Tongue (tissue), 3 donors: ENCODE measurements at places on chromosomes 2 and 18. TPM values are rescaled to one million over a fixed set of nuclear protein-coding genes. Genes with fewer than 3 reads are reported as not detected.

GRCh38 chr18:10239103-10239502 is 215.3 kb upstream of the APCDD1 start:
- peak; percentile 74 for DNase-seq

GRCh38 chr2:198873503-198874471 is 584.0 kb downstream of the SATB2 start:
- DNase-seq = no peak

DNA sequence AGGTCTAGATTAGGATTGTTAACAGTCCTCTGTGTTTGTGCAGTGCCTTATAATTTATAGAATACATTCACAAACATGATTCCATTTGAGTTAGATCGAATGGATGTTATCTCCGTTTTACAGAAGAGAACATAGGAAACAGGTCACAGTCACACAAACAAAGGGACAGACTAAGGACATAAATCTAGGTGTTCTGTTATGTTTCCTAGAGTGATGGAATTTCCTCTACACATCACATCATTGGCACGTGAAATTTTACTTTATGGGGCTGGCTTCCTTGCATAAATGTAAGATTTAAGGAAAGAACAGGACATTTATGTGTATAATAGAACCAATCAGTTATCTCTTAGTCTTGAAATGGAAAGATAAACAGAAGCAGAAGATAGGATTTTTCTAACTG is 6.4 kb downstream of the TRIM54 start:
- DNase-seq = no peak

DNA sequence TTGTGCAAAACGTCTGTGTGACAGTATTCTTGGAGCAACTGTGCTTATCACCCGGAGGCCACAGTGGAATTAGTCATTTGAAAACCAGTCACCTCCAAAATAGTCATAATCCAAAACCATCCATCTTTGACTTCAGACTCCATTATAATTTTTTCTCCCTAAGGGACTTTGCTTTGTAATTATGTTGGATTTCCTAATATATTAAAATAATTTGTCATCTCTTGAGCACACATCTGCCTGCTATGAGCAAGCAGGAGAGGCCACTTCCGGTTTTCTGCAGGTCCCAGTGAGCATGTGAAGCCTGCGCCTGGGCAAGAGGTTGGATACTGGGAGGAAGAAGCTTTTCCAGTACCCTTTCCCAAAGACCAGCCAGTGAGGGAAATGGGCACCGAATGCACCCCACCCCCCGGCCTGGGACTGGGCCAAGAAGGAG is 57.7 kb downstream of the ODC1 start:
- DNase-seq = no peak

DNA sequence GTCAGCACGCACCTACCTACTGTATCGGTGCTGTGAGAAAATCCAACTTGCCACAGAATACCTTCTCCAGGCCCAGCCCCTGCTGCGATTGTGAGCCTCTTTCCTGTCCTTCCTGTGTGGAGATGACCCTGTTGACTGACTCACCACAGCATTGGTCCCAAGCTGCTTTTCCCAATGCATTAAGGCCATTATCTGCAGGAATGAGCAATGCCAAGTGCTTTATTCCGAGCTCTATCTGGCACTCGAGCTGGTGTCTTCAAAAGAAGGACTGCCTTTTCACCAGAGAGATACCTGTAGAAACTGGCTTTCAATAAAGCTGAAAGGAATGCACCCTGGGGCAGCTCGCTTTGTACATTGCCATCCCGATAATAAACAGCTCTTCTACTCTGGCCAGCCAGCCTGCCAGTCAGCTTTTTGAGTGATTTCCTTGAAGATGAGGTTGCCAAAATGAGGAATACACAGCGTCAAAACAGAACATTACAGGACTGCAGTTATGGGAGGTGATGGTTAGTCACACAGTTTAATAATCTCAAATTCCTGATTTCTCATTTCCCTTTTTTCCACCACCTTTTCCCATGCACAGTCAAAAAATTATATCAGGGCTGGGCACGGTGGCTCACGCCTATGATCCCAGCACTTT is 8.3 kb upstream of the RNF103 start:
- peak; percentile 9 for DNase-seq

DNA sequence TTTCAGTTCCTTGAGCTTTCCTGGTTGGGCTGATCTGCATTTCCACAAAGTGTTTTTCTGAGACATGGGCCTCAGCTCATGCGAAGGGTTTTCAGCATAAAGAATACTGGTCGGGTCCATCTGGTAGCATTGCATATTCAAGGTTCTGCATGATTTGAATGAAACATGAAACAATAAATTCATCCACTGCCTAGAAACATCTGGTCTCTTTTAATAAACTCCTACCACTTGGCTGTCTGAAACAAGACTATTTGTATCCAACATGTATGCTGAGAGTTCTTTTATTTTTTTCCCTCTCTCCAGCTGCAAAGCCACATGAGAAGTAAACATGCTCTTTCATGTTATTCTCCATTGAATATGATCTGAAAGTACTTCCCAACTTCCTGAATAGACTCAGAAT is 314.9 kb upstream of the SOX11 start:
- peak; percentile 75 for DNase-seq

DNA sequence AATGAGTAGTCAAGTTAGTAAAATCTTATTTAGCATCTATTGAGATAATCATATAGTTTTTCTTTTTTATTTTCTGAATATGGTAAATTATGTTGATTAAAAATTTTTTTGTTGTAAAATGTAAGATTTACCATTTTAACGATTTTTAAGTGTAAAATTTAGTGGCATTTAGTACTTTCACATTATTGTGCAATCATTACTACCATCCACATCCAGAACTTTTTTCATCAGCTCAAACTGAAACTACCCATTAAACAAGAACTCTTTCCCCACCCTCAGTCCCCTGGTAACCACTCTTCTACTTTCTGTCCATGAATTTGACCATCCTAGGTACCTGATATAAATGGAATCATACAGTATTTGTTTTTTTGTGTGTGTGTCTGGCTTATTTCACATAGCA is 11.1 kb downstream of the RAB3GAP1 start:
- no peak for DNase-seq

Gene POMC
- 7.7 TPM for total RNA-seq

GRCh38 chr2:216354306-216354705 is 18.0 kb downstream of the MARCHF4 start:
- no peak for DNase-seq

DNA sequence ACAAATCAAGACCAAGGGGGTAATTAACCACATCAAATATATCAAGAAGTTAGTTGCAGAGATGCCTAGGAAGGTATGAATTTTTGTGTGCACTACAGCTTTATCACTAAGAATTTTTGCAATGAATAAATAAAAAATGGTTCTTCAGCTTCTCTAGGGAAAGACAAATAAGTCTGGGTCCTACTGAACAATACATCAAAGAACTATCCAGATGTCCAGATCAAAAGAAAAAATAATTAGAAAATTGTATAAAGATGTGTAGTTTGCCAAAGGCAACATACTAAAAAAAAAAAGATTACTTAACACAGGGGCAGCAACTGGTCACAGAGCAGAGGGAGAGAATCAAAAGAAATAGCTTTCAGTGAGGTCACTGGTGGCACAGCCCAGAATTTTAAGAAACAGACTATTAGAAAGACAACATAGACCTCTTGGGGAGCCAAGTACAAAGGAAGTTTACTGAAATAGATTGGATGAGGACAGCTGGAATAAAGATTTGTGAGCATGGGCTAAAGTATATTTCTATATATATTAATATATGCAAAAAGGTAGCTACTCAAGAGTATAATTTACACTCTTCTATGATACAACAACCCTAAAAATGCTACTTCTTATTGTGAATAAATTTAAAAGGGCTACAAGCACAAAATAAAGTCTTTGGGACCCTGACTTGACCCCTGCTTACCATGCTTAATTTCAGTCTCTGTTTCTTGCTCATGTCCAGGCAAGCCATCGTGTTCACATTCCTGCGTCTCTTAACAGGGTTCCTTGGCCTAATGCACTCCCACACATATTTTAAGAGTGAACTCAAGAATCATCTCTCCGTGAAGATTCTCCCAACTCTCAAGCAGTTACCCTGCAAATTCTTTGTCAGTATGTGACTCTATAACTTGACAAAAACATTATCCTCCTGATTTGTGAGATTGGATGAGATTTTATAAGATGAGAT is 99.0 kb upstream of the GRB14 start:
- no peak for DNase-seq

Gene PIEZO2
- total RNA-seq = 27.7 TPM

Gene HRH4
- total RNA-seq = 0.21 TPM

DNA sequence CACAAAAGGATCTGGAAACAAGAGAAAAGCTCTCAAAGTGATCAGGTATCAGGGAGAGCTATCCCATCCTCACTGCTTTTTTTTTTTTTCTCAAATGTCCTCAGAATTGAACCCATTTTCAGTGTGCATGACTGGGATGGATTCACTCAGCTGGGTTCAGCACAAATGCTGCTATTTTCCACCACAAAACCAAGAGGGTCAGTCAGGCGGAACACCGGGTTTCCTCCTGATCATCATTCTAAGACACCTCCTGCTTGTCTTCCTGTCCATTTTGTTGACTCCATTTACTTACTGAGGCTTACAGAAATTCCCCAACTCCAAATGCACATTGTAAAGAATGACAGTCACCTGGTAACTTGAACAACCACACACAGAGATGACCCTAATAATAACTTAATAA is 39.9 kb downstream of the CYRIA start:
- DNase-seq = no peak

DNA sequence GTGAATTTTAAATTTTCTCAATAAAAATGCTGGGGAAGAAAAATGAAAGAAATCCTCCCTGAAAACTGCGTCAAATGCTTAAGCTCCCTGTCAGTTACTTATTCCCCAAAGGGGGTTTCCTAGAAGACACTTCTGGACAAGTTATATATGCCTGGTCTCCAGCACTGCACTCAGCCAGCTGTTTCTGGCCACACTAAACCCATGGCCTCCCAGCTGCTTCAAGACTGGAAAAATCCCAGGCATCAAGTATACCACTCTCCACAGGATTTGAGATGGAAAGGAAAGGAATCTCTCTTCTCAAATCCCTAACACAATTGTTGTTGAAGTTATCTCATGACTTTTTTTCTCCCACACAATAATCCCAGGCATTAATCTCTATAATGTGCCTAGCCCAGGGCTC is 245.7 kb downstream of the NBAS start:
- peak; percentile 61 for DNase-seq

- DNase-seq = peak; percentile 74
Observed at GRCh38 chr2:6148882-6149281, 456.7 kb downstream of the SOX11 start.

DNA sequence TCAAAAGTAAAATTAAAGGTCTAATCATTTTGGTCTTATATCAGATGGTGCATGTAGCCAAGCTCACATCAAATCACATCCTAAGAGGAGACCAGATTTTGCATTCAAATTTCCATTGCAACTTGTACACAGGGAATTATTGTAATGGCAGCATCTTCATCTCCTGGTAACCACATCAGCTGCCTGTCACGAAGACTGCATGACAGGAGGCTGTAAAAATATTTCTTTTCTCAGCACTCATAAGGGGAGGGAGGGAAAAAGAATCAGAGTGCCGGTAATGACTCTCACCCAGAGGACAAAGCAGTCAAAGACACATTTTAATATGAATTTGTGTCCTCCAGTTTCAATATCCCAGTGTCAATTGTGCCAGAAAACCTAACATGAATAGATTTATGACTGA is 216.7 kb downstream of the TMEM163 start:
- no peak for DNase-seq

GRCh38 chr2:135494917-135495316 is 36.1 kb downstream of the ZRANB3 start:
- DNase-seq = no peak

DNA sequence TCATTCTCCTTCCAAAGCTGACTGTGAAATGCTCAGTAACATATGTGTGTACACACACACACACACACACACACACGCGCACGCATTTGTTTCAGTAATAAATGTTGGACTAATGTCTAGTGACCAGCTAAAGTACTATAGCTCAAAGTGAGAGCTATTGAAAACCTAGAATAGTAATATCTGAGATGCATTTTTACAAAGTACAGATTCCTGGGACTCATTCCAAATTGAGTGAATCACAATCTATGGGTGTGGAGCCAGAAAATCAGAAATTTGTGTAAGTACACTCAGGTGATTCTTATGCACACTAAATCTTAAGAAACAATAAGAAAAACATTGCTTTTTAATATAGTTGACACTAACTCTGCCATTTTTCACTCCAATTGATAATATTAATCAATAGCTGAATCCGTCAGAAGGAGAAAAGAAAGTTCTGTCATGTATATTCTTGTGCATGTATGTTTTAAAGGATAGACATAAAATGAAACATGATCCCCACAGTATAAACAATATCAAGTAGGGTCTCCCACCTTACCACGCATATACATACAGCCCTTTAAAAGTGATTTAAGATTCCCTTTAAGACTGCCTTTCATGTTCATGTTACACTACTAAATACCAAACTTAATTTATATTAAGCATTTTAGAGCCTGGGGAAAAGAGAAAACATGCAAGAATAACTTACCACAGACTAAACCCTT is 123.5 kb downstream of the ATAD2B start:
- peak; percentile 22 for DNase-seq

GRCh38 chr2:121888189-121888557 is 132.7 kb downstream of the TSN start:
- DNase-seq = no peak

Gene CRYGA
- total RNA-seq = not detected

GRCh38 chr2:16247326-16248122 is 307.2 kb downstream of the MYCN start:
- no peak for DNase-seq

GRCh38 chr2:43343573-43344304 is 117.3 kb upstream of the ZFP36L2 start:
- DNase-seq = peak; percentile 95

- no peak for DNase-seq
Observed at GRCh38 chr18:34928754-34929335, 112.4 kb upstream of the MAPRE2 start.

DNA sequence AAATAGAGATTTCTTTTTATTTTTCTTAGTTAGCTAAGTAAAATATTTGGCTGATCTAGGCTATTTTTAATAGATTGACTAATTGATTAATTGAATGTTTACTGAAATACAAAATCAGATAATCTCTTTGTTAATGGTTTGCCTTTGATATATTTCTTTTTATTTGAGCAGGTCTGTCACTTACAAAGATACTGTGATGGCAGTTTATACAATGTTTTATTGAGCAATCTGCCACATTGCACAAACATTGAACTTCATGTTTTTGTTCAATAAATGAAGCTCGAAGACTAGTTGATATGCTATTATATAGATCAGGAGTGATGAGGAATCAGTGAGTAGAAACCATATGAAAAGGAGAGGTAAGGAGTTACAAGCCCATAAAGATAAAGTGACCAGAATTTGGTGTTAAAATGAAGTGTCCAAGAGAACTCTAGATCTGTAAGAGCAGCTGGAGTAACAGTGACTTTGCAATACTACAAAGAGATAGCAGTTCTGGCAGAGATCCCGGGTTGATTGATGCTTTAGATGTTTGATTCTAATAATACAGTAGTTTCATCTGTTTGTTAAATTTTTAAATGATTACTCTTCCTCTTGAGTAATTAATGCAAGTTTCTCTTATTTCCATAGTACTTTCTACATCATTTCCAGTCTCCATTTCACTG is 574.2 kb downstream of the CCDC85A start:
- DNase-seq = no peak

Gene KCNG2
- total RNA-seq = not detected

Gene MIB1
- 86.6 TPM for total RNA-seq

- DNase-seq = peak; percentile 73
Observed at GRCh38 chr2:226721541-226721940, 78.1 kb downstream of the IRS1 start.

Gene SETBP1
- total RNA-seq = 30.1 TPM
